ENCODE measurements at places on chromosomes 4 and X. TPM values are rescaled to one million over a fixed set of nuclear protein-coding genes. Genes with fewer than 3 reads are reported as not detected.

- DNase-seq = no peak
Observed at GRCh38 chr4:31649878-31650277, 929.7 kb downstream of the PCDH7 start.

GLUD2 gene
- total RNA-seq = 0.33 TPM

CT45A10 gene
- not detected for total RNA-seq

DRD5 gene
- total RNA-seq = not detected
